ENCODE measurements at places on chromosomes 1 and 21. TPM values are rescaled to one million over a fixed set of nuclear protein-coding genes. Genes with fewer than 3 reads are reported as not detected.

The DDR2 gene
- 58.1 TPM for total RNA-seq

GRCh38 chr1:44547361-44547760, 126.9 kb downstream of the TMEM53 start:
- peaks cover 3% of the 10 kb centered on the region for H3K4me1 ChIP-seq
- peaks cover 76% of the 10 kb centered on the region for H3K27me3 ChIP-seq
- DNase-seq = no peak
- H3K4me3 ChIP-seq = no peak overlapping the region
- H3K36me3 ChIP-seq = no peaks in the 10 kb centered on the region

- H3K36me3 ChIP-seq = no peaks in the 10 kb centered on the region
- H3K4me3 ChIP-seq = no peak overlapping the region
- DNase-seq = no peak
- H3K27ac ChIP-seq = no peak overlapping the region
- H3K4me1 ChIP-seq = peaks cover 4% of the 10 kb centered on the region
Observed at GRCh38 chr1:115343200-115343737, 5.2 kb upstream of the NGF start.

DNA sequence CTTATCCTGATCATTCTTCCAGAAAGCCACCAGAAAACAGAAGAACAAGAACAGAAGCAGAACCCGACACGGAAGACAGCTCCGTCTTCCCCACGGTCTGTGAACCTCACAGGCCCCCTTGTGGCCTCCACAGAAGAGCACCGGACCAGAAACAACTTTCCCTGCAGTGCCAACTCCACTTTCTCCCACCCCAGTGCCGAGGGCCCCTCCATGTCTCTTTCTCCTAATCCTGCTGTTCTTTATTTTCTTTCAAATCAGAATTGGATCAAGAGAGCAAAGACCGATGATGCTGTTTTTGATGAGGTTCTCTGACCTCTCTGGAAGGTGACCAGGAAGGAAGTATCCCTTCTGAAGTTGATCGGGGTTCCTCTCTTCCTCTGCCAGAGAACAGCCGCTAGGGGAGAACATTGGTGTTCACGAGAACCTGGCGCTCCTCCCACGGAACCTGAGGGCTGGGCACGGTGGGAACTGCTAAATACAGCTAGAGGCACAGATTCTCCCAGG, 58.9 kb upstream of the CTTNBP2NL start:
- no peaks in the 10 kb centered on the region for H3K4me1 ChIP-seq
- no peak for DNase-seq

DNA sequence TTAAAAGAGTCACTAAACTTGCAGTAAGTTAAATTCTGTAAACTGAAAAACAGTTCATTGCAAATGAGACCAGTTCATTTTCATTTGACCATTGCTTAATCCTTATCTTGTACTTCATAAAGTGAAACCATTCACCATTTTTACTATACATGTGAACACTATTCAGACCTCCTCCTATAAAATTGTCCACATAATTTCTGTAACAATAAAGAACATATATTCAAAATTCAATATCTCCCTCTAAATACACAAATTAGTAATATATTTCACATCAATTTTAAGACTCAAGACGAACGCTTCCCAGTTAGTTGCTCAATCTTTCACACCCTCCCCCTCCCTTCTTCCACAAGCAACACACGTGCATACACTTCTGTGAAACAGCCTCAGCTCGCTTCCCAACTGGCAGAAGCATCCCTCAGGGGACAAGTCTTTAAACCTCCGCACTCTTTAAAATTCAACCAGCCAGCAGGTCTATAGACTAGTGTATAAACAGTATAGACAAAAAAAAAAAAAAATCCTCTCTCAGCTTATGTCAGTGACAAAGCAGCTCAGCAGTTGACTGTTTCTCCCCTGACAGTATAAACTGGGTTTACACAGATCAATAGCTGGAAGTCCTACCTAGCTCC, 99.6 kb downstream of the DENND1B start:
- H3K36me3 ChIP-seq = no peaks in the 10 kb centered on the region
- H3K27me3 ChIP-seq = no peaks in the 10 kb centered on the region
- H3K27ac ChIP-seq = peak overlapping the region; percentile 53

Data from mesothelial cell of epicardium (in vitro differentiated cells).